Stimulated activated CD4-positive, alpha-beta T cell treated with anti-CD3 and anti-CD28 coated beads, Interleukin-4, amount 100 ng/mL, for 24 hours (primary cell): ENCODE measurements at places on chromosomes 1 and 21.

GRCh38 chr1:92399076-92399475 lies 87.6 kb downstream of the GFI1 start:
- no peak for DNase-seq

GRCh38 chr1:24074817-24075589 lies 36.9 kb downstream of the MYOM3 start:
- no peak for DNase-seq

DNA sequence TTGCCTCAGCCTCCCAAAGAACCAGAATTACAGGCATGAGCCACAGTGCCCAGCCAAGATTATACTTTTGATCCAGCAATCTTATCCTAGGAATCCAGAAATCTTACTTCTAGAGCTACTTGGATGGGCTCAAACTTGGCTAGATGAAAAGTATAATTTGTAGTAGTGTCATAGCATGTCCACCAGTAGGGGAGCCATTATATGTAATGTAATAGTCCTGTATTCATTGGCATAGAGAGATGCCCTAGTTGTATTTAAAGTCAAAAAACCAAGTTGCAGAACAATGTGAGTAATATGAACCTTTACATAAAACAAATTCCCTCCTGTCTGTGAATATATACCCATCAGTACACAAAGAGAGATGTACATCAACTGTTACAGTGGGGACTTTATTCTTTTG lies 83.9 kb downstream of the NOS1AP start:
- no peak for DNase-seq

DNA sequence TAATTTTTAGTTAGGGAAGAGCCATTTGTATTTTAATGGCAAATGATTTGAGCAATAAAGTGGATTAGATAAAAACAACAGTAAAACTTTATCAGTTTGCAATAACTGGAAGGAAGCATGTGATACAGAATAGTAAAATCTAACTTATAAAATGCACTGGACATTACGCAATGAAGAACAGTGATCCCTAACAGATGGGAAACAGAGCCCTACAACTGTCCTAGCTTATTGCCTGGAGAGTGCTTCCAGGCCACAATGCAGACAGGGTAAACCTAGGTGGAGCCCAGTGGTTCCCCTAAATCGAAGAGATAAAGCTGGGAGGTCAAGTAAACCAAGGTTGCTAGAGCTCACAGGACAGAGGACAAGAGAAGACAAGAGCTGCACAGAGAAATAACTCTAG lies 7.0 kb downstream of the OMA1 start:
- no peak for DNase-seq

- peak; percentile 17 for DNase-seq
Measured at GRCh38 chr1:25922971-25923552, 16.8 kb upstream of the STMN1 start.

DNA sequence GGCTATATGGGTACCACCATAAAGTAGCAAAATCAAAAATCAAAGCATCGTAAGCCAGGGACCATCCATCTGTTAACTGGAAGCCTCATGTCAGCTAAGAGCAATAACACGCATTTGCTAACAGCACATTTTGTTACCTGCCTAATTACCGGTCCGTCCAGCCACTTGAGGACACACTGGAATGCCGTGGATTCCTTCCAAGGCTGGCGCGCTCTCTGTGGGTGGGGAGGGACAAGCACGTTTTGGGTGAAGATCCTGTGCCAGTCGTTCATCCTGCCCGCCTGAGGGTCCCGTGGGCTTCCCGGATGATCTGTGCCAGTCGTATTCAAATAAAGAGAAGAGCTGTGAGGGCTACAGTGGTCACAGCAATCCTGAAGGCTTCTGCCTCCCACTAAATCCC lies 6.2 kb downstream of the NPHP4 start:
- DNase-seq, result no peak

- DNase-seq, result peak; percentile 16
Measured at GRCh38 chr1:152035539-152036266, 1.1 kb downstream of the S100A11 start.

GRCh38 chr1:206859082-206859521 lies 6.3 kb upstream of the IL20 start:
- no peak for DNase-seq

- no peak for DNase-seq
Measured at GRCh38 chr1:213953806-213954205, 34.0 kb upstream of the PROX1 start.

DNA sequence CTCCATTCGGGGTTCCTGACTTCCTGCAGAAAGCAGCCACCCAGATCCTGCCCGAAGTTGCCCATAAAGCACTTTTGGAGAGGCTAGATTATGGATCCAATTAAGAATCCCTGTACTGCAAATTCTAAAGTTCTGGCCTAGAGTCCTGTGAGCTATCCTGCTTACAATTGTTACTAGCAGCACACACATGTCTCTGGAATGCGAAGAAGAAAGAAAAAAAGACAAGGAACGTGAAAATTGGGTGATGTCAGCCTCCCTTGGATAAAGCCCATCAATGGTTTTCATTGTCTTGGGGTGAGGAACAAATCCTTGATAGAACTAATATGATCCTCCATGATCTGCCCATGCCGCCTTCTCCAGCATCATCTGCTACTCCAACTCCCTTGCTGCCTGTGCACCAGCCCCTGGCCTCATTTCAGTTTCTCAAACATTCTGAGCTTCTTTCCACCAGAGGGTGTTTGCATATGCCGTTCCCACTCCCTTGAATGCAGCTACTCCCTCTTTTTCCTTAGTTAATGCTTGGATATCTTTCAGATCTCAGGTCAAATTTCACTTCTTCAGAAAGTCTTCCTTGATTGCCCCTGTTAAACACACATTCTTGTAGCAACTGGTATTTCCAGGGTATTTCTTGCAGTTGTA lies 94.0 kb downstream of the ST6GALNAC5 start:
- DNase-seq, result no peak

DNA sequence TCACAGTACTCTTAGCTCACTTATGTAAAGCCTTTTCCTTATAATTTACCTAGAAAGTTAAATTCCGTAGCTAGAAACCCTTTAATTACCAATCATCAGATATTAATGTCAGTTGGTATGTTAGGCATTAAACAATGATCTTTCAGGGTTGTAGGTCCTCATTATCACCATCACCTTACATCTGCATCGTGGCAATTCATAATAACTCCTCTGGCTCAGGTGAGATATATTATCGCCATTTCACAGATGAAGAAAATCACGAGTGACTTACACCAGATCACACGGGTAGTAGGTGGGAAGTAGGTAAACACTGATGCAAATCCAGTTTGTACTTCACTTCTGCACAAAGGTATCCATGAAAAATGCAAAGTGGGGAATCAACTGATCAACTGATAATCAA lies 639 bp downstream of the NUP133 start:
- DNase-seq, result no peak

DNA sequence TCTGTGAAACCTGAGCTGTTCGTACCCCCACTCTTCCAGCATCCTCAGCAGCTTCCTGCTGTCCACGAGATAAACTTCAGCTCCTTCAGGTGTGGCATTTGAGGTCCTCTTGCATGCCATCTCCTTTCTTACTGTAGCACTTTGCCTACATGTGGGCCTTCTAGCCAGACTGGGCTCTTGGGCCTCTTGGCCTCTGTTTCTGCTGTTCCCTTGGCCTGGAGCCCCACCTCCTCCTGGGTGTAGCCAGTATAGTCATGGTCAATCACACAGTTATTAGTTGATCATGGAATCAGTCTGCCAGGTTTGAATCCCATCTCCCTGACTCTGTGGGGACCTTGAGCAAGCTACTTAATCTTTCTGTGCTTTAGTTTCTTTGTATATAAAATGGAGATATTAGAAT lies 26.4 kb downstream of the TMEM53 start:
- no peak for DNase-seq

DNA sequence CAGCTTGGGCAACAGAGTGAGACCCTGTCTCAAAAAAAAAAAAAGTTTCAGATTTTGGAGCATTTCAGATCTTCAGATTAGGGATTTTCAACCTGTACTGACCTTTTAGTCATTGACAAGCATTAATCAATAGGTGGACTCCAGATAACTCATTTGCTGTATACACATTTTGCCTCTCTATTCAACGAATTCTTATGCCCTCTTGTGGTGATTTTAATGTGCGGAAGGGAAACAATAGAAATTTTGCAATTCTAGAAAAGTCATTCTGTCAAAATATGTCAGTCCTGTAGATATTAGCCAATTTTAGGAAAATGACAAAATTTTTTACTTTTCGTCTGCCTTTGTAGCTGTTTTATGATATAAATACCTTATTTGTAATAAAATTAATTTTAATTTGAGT lies 11.6 kb upstream of the OR2G2 start:
- DNase-seq, result no peak

- no peak for DNase-seq
Measured at GRCh38 chr1:70910013-70910412, 137.6 kb downstream of the PTGER3 start.

DNA sequence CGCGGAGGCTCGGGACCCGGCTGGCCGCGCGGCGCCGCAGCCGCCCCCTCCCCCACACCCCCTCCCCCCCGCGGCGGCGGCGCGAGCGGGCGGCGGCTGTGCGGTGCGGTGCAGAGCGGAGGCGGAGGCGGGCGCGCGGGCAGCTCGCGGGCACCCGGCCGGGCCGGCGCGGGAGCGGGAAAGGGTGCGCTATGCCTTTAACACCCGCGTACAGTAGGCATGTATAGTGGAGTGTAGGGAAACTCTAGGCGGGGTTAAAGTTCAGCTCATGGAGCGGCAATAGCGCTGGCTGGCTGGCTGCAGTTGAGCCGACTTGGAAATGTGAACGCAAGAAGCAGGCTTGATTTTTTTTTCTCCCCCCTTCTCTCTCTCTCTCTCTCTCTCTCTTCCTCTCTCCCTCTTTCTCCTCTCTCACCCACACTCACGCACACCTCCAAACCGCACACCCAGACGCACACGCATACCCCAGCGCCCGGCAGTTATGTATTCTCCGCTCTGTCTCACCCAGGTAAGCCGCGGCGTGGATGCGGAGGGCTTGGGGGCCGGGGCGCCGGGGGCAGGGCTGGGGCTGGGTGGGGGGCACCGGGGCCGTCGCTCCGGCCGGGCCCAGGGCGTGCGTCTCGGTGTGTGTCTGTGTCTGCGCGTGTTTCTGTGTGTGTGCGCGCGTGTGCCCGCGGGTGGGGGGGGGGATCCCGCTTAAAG lies at the start of gene NFIA:
Gene NFIA, plus strand, starts transcription at position 251 of the 702 bp plus-strand sequence.
- DNase-seq, result peak; percentile 21

GRCh38 chr1:196684476-196684875 lies 32.6 kb downstream of the CFH start:
- DNase-seq, result no peak

DNA sequence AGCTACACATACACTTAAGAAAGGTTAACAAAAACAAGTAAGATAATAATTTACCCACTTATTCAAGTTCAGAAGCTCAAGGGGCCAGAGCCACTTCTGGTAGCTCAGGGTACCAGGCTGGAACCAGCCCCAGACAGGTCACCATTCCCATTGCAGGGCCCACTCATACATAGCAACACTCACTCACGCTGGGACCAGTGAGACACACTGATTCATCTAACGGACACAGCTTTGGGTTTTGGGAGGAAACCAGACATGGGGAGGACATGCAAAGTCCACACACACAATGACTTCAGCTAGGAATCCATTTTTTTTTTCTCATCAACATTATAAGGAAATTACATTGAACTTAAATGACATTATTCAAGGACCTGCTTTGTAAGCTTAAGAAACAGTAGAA lies 169.1 kb downstream of the ZC3H11B start:
- DNase-seq, result no peak

DNA sequence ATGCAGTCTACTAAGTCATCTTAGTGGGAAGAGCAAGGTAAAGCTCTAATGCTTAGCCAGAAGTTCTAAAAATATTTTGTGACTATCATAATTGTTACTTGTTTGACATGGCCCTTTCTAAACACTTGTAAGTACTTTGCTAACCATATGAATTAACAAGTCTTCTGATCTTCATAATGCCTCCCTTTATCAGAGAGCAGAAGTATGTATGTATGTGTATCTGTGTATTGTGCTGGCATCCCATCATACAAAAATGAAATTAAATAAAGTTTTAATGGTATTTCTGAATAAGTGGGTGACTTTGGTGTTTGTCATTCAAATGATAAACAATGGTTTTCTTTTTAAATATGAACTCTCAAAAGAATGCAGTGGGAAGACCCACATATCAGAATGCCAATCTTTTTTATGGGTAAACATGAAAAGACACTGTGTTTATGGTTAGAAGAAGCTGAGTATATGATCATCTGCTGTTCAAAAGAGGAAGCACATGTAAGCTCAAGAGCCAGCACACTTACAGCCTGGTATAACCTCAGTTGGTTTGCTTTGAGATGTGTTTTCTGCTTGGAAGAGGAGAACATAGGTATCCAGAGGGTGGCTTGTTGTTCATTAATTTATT lies 159.6 kb downstream of the CLEC20A start:
- no peak for DNase-seq

DNA sequence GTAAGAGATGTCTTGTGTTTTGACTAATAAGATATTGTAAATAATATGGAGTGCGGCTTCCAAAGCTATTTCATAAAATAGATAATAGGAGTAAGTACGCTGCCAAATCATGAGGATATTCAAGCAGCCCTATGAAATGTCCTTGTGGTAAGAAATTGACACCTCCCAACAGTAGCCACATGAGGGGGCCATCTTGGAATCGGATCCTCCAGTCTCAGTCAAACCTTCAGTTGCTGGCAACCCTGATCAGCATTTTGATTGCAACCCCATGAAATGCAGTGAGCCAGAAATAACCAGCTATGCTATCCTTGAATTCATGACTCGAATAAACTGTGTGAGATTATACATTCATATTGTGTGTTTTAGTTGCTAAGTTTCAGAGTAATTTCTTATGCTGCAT lies 212.4 kb downstream of the PLA2G4A start:
- no peak for DNase-seq

DNA sequence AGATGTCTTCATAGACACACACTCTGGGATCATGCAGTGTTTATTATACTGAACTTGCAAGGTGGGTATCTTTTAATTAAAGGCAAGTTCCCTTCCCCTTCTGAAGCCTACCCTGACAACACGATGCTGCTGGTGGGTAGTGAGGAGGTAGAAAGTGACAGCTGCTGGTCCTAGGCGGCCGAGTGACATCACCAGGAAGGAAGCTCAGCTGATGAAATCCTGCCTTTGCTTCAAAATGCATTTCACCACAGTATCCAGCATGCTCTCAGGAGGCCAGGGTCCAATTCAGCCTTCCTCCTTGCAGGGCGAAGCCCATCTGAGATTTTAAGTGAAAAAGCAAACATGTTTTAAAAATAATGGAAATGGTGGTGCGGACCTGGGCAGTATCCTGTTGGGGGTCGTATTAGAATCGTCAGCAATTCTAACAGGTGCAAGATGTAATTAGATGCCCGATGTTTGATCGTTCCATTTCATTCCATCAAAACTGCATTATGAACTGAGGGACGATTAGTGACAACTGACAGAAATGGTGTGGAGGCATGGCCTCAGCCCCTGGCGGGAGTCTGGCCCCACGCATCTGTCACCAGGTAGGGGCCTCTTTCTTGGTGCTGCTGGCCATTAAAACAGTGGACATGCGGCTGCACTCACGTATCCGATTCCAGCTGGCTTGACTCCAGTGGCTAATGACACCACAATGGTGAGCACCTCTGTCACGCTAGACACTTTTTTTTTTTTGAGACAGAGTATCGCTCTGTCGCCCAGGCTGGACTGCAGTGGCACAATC lies 324.8 kb upstream of the C1orf174 start:
- no peak for DNase-seq
